ENCODE measurements at places on chromosomes 13 and 19.

DNA sequence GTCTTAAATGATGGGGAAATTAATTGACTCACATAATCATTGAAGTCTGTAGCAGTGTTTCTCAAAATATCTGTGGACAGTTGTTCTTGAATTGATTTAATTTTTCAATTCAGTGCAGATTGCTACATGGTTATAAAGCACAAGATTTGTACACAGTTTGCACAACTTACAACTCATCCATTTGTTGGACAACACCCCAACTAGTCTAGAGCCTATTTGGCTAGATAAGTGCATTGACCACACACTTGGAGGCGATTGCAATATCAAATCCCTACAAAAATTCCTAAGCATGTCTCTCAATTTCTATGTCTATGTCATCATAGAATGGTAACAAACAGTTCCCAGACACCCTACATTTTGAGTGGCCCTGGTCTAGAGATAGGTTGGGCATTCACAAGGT lies 48.0 kb upstream of the IPO5 start:
- DNase-seq, result no peak

DNA sequence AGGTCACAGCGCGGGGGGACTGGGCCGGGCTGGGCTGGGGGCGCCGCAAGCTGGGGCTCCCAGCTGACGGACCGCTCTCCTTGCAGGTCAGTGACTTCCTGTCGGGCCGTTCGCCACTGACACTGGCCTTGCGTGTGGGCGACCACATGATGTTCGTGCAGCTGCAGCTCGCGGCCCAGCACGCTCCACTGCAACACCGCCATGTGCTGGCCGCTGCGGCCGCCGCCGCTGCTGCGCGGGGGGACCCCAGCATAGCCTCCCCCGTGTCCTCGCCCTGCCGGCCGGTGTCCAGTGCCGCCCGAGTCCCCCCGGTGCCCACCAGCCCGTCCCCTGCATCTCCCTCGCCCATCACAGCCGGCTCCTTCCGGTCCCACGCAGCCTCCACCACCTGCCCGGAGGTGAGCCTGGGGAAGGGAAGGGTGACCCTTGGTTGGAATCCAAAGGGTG lies 5.7 kb downstream of the MIDN start:
- DNase-seq, result no peak

DNA sequence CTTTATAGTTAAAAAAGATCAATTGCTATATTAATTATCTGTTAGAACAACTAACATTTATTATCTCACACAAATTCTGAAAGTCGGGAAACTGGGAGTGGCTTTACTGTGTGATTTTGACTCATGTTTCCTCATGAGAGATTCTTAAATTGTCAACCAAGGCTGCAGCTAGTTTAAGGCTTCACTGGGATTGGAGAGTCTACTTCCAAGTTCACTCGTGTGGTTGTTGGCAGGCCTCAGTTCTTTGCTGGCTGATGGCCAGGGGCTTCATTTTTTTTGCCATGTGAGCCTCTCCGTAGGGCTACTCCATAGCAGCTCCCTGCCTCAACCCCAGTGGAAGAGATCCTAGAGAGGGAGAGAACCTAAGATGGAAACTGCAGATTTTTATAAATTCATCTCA lies 24.5 kb upstream of the LPAR6 start:
- DNase-seq, result no peak

GRCh38 chr13:34189946-34190345 lies 372.0 kb downstream of the RFC3 start:
- DNase-seq, result no peak

GRCh38 chr13:97004096-97004876 lies 10.0 kb upstream of the OXGR1 start:
- no peak for DNase-seq

DNA sequence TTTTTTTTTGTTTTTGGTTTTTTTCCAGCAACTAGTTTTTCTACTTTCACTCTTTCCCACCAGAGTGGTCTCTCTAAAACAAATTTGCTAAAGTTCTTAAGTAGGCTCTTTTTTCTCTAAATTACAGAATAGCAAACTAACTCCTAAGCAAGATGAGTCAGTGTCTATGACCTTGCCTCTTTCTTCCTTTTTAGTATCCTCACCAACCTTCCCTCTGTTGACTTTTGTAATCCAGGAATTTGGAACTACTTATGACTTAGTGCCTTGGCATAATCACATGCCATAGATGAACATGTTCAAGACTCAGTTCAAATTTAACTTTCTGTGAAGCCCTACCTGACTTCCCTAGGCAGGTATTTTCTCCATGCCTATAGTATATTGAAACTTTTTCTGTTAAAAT lies 32.3 kb upstream of the AKAP11 start:
- no peak for DNase-seq

GRCh38 chr19:44777715-44778347 lies at the start of gene CBLC:
CBLC (plus strand) TSS chr19:44777890; CDS start chr19:44777932, 42 bp downstream.
- DNase-seq, result no peak

DNA sequence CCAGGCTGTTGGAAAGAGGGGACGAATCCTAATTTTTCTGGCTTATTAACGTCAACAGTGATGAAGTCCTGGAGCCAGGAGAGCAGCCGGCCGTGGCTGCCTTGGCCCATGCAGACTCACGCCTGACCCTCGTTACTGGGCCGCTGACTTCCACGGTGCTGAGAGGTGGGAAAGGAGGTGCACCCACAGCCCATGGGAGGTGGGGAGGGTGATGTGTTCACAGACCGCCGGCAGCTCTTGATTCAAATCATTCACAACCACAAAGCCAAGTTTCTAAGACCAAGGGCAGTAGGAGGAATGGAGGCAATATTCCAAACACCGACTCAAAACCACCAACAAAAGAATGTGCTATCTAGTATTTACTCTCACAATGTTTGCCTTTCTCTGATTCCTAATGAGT lies 24.3 kb downstream of the COL4A2 start:
- DNase-seq, result no peak

GRCh38 chr13:95279016-95279415 lies 22.2 kb downstream of the ABCC4 start:
- DNase-seq, result no peak

DNA sequence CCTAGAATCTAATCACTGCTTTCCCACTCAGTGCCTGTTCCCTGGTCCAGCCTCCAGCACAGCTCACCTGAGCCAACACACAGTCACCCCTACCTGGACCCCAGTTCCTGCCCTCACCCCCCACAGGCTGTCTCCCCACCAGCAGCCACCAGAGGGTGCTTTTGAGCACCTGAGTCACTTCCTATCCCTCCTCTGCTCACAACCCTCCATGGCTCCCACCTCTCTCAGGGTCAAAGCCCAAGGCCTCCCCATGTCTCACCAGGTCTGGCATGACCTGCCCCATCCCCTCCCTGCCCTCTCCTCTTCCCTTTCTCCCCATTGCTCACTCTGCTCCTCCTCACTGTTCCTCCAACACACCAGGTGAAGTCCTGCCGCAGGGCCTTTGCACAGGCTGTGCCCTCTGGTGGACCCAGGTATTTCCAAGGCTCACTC lies 7.1 kb upstream of the DPP9 start:
- no peak for DNase-seq

DNA sequence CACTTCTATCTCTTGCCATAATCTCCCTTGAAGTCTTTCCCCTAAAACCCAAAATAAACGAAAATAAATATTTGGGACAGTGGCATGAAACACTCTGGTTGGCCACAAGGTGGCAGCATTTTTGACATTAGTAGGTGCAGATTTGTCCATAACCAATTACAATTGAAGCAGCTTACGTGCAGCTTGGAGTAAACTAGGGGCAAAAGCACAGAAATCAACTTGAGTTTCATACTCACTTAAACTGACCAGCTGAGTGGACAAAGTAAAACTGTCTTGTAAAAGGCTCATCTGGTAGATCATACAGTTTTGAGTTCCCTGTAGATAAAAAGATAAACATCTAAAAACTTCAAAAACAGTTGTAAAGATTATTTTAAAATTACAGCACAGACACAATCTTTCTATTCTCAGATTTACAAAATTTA lies 18.8 kb downstream of the PDCD5 start:
- peak; percentile 24 for DNase-seq

DNA sequence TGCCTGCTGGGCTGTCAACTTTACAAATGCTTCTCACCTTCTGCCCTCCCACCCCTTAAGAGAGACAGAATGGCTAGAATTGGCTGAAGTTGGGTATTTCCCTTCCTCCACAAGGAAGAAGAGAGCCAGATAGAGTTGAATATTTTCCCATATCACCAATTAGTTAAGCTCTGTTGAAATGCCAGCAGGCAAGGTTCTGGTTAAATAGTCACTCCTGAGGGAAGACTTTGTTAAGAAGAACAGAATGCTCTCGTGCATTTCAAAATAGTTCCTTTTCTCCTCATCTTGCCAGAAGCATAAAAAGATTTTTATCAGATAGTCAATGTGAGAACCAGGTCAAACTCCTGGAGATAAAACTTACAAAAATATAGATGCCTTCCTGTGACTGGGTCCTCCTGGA lies 2857.0 kb upstream of the PCDH20 start:
- DNase-seq, result no peak

- no peak for DNase-seq
Observed at GRCh38 chr13:20460761-20461160, 64.9 kb downstream of the CRYL1 start.

DNA sequence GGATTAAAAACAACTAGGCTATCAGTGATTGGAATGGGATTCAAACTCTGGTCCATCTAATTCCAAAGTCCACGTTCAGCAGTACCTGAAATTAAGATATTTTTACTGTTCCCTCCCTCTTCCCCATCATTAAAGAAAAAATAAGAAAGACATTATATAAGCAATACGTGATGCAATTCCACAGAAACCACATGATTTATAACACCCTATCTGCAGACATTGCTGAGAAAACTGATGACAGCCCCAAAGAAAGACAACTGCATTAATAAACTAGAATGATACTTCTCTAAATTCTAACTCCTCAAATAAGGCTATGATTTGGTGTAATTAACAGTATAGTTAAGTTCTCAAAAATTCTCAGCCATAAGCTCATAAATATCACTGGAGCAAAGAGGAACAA lies 19.1 kb downstream of the LNX2 start:
- no peak for DNase-seq

DNA sequence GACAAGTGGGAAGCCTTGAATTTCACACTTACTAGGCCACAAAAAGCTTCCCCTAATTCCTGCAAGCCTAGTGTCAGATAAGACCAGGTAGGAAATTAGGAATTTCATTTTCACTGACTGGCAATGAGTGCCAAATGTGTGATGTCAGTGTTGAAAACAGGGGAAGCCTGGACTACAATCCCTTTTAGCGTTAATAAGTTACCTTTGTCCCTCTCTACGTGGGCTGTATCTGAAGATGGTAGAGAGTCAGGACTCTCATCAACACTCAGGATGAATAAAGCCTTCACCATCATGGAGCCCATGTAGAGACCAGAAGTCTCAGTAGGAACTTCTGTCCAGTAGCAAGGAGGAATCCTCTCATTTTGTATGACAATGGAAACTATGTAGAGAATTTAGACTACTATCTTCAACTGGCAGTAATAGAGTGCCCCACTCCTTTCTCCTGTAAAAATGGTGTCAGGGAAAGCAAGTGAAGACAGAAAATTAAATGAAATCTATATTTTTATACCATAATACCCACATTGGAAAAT lies 324.1 kb upstream of the KLHL1 start:
- DNase-seq, result no peak

- no peak for DNase-seq
Observed at GRCh38 chr13:44305917-44306370, 67.7 kb upstream of the SERP2 start.

- DNase-seq, result no peak
Observed at GRCh38 chr13:98208606-98209005, 31.5 kb upstream of the RNF113B start.

- DNase-seq, result no peak
Observed at GRCh38 chr13:86856991-86857390, 814.2 kb upstream of the SLITRK5 start.

GRCh38 chr13:114055766-114056165 lies 76.7 kb downstream of the RASA3 start:
- DNase-seq, result no peak

DNA sequence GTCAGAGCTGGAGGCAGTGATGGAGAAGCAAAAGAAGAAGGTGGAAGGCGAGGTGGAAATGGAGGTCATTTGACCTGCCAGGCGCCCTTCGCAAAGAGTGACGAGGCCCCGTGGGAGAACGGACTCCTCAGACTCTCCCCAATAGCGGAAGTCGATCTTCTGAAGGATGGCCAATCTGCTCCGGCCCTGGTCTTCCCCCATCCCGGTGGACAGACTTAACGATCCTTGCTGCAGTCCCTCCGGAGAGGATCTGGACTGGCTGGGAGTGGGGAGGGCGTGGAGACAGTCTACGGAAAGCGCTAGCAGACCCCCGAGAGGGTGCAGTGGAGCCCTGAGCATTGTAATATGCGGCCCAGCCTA lies 11.9 kb downstream of the EPS8L1 start:
- no peak for DNase-seq

- DNase-seq, result no peak
Observed at GRCh38 chr13:30857018-30857417, 49.1 kb upstream of the MEDAG start.

GRCh38 chr13:78632996-78633395 lies 26.0 kb downstream of the OBI1 start:
- DNase-seq, result no peak

GRCh38 chr19:50357178-50358100 lies 8.0 kb downstream of the NAPSA start:
- no peak for DNase-seq

- no peak for DNase-seq
Observed at GRCh38 chr13:113902986-113903775, 39.3 kb upstream of the GAS6 start.

GRCh38 chr19:18424890-18425514 lies 5.8 kb downstream of the SSBP4 start:
- no peak for DNase-seq

- no peak for DNase-seq
Observed at GRCh38 chr19:16797876-16798275, 31.3 kb upstream of the SIN3B start.

- no peak for DNase-seq
Observed at GRCh38 chr19:3110126-3110825, 16.1 kb downstream of the GNA11 start.

GRCh38 chr19:339262-339887 lies 5.2 kb downstream of the MIER2 start:
- DNase-seq, result no peak

GRCh38 chr19:48639483-48640375 lies 2.5 kb upstream of the DBP start:
- no peak for DNase-seq

GRCh38 chr19:34734537-34735103 lies 577 bp downstream of the ZNF181 start:
- DNase-seq, result peak; percentile 54

DNA sequence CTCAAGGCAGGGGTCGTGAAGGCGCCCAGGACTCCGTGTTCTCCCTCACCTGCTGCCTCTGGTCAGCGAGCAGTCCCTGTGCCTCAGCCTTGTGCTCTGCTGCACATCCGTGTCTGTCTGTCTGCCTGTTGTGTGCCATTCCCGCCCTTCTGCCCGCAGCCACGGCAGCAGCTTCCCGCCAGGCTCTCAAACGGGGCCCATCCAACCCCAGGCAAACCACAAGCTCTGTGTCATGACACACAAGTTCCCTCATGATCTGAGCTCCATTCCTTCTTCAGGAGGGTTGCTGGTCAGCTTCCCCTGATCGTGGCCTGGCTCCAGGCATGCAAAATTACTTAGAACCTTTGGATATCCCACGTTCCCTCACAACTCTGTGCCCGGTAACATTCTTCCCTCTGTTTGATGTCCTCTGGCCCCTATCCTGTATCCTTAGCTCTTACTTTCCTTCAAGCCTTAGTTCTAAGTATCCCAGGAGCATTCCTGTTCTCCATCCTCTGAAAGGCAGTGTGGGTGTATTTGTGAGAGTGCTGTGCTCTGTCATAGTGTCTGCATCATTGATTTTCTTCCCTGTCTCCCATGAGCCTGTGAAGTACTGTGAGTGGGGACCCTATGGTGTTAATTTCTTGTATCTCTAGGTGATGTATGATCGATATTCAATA lies 3.2 kb downstream of the GPR183 start:
- DNase-seq, result no peak

GRCh38 chr13:28459911-28460310 lies 35.0 kb downstream of the FLT1 start:
- no peak for DNase-seq

Data from AG09309 (cell line).